ENCODE measurements at places on chromosomes 13 and 19. TPM values are rescaled to one million over a fixed set of nuclear protein-coding genes. Genes with fewer than 3 reads are reported as not detected.

TFDP1 gene
- total RNA-seq = 49.3 TPM

IZUMO1 gene
- not detected for total RNA-seq

DNA sequence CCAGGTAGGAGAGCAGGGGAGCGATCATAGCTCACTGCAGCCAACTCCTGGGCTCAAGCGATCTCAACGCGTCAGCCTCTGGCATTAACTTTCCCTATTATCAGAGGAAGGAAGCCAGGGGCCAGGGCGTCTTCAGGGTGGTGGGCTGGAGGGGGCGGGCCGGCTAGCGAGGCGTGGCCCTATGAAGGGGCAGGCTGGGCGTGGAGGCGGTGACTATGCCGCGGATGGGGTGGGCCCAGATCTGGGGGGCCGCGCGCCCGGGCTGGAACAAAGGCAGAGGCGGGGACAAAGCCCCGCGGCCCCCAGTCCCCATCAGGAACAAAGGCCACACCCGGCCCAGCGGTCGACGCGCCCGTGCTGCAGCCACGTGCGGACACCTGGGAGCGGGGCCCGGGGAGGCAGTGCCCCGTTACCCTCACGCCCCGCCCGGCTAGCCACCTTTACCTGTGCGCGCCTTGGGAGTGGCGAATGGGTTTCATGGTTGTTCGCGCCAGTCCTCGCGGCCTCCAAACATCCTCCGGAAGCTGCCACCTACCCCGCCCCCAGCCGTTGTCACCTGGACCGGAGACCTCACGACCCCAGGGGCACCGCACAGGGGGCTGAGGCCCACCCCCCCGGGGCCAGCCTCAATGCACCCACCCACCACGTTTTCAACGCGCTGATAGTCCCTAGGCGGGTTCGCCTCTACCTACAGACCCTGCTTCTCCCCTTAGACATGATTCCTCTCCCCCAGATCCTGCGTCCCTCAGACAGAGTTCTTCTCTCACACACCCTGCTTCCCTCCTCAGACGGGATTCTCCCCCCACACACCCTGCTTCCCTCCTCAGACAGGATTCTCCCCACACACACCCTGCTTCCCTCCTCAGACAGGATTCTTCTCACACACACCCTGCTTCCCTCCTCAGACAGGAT, 5.4 kb upstream of the TRIM28 start:
- H3K4me3 ChIP-seq = peak overlapping the region; percentile 60
- no peaks in the 10 kb centered on the region for H3K36me3 ChIP-seq
- H3K27ac ChIP-seq = no peak overlapping the region
- peaks cover 5% of the 10 kb centered on the region for H3K4me1 ChIP-seq

DNA sequence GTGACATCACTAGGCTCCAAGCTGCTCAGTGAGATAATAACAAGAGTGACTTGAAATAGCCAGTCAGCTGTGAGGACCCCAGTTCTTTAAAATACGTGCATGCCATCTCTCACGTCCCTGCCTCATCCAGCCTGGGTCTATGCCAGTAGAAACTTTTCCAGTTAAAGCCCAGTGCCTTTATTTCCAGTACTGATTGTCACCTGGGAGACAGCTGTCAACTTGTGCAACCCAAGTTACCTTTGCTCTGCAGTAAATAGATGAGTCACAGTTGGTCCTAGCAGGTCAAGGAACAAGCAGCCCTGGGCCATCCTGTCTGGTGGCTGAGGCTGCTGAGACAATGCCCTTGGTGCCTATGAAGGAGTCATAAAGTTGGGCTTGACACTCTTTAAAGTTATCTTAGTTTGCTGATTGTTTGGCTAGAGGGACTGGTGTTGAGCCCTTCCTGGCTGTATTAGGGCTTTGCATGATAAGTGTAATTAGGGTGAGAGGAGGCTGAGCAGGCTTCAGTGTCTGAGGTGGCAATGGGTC, 228.7 kb downstream of the LACC1 start:
- H3K4me1 ChIP-seq = peaks cover 74% of the 10 kb centered on the region
- no peaks in the 10 kb centered on the region for H3K36me3 ChIP-seq
- no peak for DNase-seq
- H3K27ac ChIP-seq = no peak overlapping the region
- no peaks in the 10 kb centered on the region for H3K27me3 ChIP-seq
- no peak overlapping the region for H3K4me3 ChIP-seq

BRME1 gene
- 3.7 TPM for total RNA-seq

MAP4K1 gene
- 4.6 TPM for total RNA-seq

- peak; percentile 97 for DNase-seq
- peak overlapping the region; percentile 85 for H3K4me3 ChIP-seq
- no peaks in the 10 kb centered on the region for H3K4me1 ChIP-seq
- no peaks in the 10 kb centered on the region for H3K36me3 ChIP-seq
- H3K27me3 ChIP-seq = no peaks in the 10 kb centered on the region
- peak overlapping the region; percentile 97 for H3K27ac ChIP-seq
Observed at GRCh38 chr19:9792206-9793070, 23.9 kb upstream of the ZNF846 start.

- H3K27ac ChIP-seq = no peak overlapping the region
- H3K4me3 ChIP-seq = no peak overlapping the region
- no peak for DNase-seq
- H3K4me1 ChIP-seq = no peaks in the 10 kb centered on the region
- peaks cover 7% of the 10 kb centered on the region for H3K36me3 ChIP-seq
- H3K27me3 ChIP-seq = no peaks in the 10 kb centered on the region
Observed at GRCh38 chr19:5054551-5055456, 85.9 kb downstream of the KDM4B start.

GRCh38 chr13:82898586-82898985, 983.7 kb downstream of the SLITRK1 start:
- H3K4me1 ChIP-seq = no peaks in the 10 kb centered on the region
- no peak overlapping the region for H3K27ac ChIP-seq
- no peak for DNase-seq
- H3K27me3 ChIP-seq = no peaks in the 10 kb centered on the region
- no peak overlapping the region for H3K4me3 ChIP-seq

STOML3 gene
- not detected for total RNA-seq

DNA sequence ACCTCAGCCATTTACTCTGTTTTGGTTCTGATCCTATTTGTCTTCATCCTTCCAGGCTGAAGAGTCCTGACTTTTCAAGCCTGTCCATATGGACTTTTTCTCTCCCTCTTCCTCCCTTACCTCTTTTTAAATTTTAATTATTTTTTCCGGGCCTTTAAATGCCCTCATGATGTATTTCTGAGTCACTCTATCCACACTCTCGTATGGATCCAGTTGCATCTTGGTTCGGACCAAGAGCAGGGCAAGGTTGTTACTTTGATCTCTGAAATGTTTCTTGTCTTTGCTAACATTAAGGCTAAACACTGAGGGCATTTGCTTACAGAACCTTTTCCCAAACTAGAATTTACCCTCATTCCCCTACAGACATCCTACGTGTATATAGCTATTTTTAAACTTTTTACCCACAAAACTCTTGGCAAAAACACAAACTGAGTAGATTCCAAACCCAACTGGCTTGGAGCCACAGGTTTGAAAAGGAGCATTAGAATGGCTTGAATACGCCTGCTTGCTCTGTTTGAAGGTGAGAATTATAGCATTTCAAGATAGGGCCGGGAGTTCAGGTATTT, 47.4 kb upstream of the SERPINE3 start:
- peak overlapping the region; percentile 69 for H3K27ac ChIP-seq
- peaks cover 26% of the 10 kb centered on the region for H3K4me1 ChIP-seq
- no peaks in the 10 kb centered on the region for H3K27me3 ChIP-seq
- no peaks in the 10 kb centered on the region for H3K36me3 ChIP-seq
- peak overlapping the region; percentile 20 for H3K4me3 ChIP-seq

ZNF20 gene
- 4.3 TPM for total RNA-seq

DNAAF3 gene
- not detected for total RNA-seq

COL4A2 gene
- 999 TPM for total RNA-seq

LGI4 gene
- 7.9 TPM for total RNA-seq

- no peaks in the 10 kb centered on the region for H3K27me3 ChIP-seq
- no peak for DNase-seq
- H3K4me3 ChIP-seq = no peak overlapping the region
Observed at GRCh38 chr13:93899981-93900380, 579.5 kb downstream of the DCT start.

GPR42 gene
- not detected for total RNA-seq

LPAR2 gene
- total RNA-seq = 4.2 TPM

- no peak overlapping the region for H3K4me3 ChIP-seq
- H3K27me3 ChIP-seq = no peaks in the 10 kb centered on the region
- no peak for DNase-seq
Observed at GRCh38 chr19:10454267-10454666, 33.9 kb downstream of the PDE4A start.

- no peak for DNase-seq
- H3K27me3 ChIP-seq = no peaks in the 10 kb centered on the region
- H3K4me3 ChIP-seq = no peak overlapping the region
- H3K4me1 ChIP-seq = no peaks in the 10 kb centered on the region
- no peak overlapping the region for H3K27ac ChIP-seq
Observed at GRCh38 chr13:52999093-52999696, 29.4 kb upstream of the OLFM4 start.

DNA sequence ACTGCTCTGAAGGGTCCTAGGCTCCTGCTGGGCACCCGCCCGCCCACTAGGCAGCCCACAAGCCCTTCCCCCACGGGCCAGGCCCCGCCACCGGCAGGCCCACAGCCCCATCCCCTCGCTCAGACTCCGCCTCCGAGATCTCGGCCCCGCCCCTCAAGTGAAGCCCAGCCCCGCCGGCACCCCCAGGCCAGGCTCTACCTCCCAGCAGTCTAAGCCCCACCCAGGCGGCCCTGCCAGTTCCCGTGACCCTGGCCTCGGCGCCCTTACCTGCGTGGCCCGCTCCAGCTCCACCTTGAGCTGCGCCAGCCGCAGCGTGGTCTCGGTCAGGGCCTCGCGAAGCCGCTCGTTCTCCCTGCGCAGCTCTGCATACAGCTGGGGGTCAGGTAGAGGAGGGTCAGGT, 16.3 kb downstream of the EPS8L1 start:
- peaks cover 14% of the 10 kb centered on the region for H3K4me1 ChIP-seq
- no peaks in the 10 kb centered on the region for H3K27me3 ChIP-seq
- H3K36me3 ChIP-seq = peaks cover 42% of the 10 kb centered on the region
- DNase-seq = no peak
- H3K27ac ChIP-seq = no peak overlapping the region
- no peak overlapping the region for H3K4me3 ChIP-seq

All from thoracic aorta (tissue), 2 donors.